ENCODE measurements at places on chromosomes 4 and X.

GRCh38 chr4:5858020-5858769 is 34.7 kb downstream of the CRMP1 start:
- DNase-seq = no peak

DNA sequence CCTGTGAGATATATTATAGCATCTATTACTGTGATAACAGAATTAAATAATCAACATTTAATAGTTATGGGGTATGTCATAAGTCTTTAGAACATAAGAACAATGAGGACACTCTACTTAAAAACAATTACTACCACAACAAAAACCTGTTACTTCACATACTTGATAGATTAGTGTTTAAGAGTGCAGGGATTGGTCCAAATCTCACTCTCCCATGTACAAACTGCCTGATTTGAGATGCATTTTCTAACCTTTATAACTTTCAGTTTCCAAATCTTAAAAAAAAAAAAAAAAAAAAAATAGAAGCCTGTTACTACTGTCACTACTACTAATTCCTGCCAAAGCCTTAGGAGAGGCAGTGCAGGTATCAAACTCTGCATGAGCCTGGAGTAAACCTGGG is 5.6 kb downstream of the PCDH18 start:
- no peak for DNase-seq

DNA sequence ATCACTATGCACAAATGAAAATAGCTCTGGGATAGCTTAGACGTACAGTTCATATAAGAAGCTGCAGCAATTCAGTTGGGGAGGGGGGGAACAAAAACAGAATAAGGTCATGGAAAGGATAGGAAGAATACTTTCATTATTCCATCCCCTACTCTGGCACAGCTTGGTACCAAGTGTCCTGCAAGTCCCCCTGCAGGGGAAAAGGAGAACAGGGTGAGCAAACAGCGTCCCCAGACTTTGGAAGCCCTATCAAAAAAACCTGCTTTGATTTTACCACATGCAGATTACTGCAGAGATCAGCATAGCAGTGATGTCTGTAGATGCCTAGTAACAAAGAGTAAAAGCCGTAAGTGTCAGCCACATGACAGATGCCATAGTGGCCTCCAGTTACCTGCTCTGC is 209.4 kb upstream of the NEIL3 start:
- DNase-seq = no peak

GRCh38 chrX:316351-317325 is 2.0 kb downstream of the GTPBP6 start:
- no peak for DNase-seq

GRCh38 chr4:111506706-111507105 is 638.5 kb upstream of the FAM241A start:
- DNase-seq = no peak

GRCh38 chr4:79258614-79259176 is 67.2 kb downstream of the NAA11 start:
- no peak for DNase-seq

GRCh38 chr4:2621419-2621818 is 85.0 kb downstream of the FAM193A start:
- no peak for DNase-seq

DNA sequence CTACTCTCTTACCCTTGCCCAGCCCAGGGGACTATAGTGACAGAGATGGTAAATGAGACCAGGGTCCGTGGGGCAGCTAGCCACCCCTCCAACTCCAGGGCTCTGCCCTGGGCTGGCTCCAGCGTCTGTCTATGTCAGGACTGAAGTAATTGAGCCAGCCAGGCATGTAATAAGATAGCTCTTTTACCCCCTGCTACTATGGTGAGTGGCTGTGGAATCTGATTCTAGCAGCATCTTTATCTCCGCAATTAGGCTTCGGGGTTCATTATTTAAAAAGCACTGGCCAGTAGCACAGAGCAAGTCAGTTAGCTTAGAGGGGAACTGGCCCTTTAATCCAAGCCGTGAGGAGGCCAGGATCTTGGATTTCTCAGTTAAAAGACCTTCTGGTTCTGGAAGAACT is 123.3 kb upstream of the RAI2 start:
- DNase-seq = no peak

DNA sequence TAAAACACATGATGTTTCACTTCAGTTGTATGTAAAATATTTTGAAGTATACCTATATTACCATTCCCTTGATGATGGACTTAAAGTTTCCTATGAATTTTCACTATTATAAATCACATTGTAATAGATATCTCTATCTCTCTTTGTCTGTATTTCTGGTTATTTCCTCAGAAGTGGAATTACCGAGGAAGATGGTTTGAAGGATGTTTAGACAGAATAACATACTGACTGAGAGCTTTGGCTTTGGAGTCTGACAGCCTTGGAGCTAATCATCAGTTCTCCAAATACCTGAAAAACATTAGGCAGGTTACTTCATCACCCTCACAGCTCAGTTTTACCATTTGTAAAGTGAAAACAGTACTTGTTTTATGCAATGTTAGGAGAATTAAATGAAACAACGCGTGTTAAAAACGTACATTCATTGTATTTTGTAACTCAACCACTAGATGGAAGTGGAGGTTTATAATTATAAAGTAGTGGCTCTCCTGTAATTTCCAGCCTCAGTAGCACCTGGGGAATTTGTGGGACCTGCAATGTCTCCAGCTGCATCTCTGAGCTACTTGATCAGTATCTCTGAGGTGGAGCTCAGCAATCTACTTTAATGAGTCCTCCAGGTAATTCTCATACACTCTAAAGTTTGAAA is 14.3 kb downstream of the JCHAIN start:
- DNase-seq = no peak

DNA sequence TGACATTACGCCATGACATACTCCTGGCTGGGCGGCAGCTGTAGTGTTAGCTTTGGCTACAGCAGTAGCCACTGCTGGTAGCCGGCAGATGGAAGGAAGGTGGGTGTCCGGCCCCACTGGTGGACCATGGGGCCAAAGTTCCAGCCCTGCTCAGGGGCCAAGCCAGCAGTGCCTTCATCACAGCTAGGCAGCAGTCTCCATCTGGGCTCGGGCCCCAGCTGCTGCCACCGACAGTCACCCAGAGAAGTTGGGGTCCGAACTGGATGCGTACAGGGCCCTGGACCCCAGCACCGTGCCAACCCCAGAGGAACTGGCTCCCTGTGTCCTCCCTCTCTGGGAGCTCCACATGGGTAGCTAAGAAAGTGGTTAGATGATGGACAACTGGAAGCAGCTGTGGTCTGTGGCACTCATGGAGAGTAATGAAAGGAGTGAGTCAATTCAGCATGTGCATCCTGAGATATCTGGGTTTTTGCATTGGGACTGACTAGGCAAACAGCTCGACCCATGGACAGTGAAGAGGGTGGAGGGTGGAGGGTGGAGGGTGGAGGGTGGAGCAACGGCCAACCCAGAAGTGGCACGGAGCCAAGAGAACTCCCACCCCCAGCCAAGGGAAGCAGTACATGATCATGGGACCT is 366.6 kb upstream of the GRIA3 start:
- no peak for DNase-seq

- no peak for DNase-seq
Measured at GRCh38 chrX:103791826-103792485, 15.3 kb downstream of the PLP1 start.

DNA sequence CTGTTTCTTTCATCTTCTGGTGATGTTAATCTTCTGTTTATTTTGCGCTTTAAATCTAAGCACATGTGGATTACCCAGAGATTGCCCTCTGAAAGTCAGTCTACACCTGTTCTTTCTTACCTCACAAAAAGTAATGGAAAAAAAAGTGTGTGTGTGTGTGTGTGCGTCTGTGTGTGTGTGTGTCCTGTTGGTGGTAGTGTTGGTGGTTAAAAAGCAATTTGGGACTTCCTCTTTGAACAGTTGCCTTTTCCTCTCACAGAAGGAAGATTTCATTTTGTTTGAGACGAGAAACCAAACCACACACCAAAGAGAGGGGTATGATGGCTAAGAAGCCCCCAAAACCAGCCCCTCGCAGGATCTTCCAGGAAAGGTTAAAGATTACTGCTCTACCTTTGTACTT is at the start of gene STAP1:
TSS of gene STAP1 (plus strand) at position 235 of the 400 bp plus-strand sequence. CDS start at position 318, 83 bp downstream.
- DNase-seq = no peak

GRCh38 chrX:69238114-69238886 is 73.0 kb upstream of the PJA1 start:
- no peak for DNase-seq

GRCh38 chr4:15906020-15906443 is 32.5 kb downstream of the FGFBP1 start:
- DNase-seq = peak; percentile 40

GRCh38 chr4:2874861-2875260 is 31.2 kb downstream of the ADD1 start:
- no peak for DNase-seq

- DNase-seq = no peak
Measured at GRCh38 chr4:81715757-81716156, 244.1 kb upstream of the RASGEF1B start.

DNA sequence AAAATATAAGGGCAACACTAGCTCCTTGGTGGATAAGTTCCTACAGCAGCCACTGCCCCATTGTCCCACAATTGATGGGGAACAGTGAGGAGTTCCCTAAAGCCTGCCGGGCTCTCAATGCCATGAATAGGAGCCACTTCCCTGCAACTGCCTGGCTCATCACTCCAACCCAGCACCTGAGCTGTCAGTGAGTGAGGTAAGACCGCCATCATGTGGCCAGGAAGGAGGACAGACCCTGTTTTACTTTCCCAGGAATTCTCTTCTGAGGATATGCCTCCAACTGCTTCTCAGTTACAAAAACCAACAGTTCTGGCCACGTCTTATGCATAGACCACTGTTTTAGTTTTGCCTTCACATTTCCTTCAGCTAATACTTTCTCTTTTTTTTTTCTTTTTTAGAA is 45.5 kb downstream of the SRPX start:
- DNase-seq = peak; percentile 3

DNA sequence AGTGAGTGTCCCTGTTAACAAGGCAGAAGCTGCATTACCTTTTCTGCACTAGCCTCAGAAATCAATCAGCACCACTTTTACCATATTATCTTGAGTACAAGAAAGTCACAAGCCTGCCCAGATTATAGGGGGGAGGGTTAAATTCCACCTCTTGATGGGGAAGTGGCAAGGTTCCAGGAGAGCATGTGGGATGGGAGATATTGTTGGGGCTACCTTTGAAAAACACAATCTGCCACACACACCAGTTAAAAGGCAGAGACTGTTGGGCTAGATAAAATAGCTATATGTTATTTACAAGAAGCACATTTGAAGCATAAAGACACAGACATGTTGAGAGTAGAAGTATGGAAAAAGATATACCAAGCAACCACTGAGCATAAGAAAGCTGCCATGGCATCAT is 6.6 kb upstream of the AVPR2 start:
- DNase-seq = no peak

DNA sequence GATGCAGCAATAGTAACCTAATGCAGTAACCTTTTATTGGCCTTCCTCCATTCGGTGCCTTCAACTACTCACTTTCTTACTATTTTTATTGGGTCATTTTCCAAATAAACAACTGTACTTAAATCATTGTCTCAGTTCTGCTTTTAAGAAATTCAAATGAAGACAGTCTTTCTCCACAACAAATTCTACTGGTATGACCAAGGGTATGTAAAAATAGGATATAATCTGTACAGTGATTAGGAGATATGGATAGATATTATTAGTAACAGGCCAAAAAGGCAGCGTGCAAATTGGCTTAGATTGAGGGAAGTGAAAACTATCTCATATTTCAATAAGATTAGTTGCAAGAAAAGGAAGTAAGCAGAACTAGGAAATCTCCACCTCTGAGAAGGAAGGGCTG is 177.4 kb upstream of the PPP1R2C start:
- DNase-seq = no peak

DNA sequence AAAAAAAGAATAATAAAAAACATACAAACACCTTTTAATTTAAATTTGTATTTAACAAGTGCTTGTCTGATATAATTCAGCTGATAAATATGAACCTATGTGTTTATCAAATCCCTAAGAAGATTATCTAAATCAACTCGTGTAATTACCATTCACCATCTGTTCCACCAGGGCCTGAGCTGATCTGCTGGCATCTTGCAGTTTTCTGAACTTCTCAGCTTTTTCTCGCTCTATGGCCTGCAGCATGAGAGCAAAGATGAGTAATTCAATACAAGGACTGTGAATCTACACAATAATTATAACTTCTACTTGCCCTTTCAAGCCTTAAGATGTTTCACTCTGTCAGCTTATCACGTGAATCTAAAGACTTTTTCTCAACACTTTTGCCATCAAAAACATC is 709.7 kb downstream of the DMD start:
- no peak for DNase-seq

- DNase-seq = no peak
Measured at GRCh38 chrX:77731821-77732419, 54.1 kb downstream of the ATRX start.

DNA sequence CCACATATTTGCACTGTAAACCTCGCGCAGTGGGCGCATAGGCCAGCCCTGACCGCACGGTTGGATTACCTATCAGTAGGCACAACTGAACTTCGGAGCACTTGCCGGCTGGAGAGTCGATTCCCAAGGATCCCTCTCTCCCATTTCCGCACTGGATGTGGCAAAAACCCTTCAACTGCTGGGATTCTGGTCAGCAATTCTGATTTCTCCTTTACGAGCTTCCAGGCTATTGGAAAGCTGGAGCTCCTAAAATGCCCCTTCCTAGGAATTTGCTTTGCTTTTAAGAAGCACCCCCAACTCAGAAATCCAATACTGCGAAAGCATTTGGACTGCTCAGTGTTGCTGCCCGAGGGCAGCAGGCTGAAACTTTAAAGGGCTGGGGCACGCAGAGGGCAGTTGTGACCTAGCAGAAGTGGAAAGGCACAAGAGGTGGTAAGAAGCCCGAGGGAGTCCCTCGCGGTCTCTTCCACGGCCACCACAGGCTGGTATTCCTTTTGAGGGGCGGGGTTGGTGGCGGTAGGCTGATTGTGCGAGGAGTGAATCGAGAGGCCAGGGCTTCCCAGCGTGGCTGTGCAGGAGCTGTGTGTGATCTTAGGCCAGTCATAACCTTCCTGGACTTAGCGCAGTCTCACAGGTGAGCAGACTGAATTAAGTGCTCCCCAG is 1.6 kb downstream of the ZAR1 start:
- DNase-seq = no peak

DNA sequence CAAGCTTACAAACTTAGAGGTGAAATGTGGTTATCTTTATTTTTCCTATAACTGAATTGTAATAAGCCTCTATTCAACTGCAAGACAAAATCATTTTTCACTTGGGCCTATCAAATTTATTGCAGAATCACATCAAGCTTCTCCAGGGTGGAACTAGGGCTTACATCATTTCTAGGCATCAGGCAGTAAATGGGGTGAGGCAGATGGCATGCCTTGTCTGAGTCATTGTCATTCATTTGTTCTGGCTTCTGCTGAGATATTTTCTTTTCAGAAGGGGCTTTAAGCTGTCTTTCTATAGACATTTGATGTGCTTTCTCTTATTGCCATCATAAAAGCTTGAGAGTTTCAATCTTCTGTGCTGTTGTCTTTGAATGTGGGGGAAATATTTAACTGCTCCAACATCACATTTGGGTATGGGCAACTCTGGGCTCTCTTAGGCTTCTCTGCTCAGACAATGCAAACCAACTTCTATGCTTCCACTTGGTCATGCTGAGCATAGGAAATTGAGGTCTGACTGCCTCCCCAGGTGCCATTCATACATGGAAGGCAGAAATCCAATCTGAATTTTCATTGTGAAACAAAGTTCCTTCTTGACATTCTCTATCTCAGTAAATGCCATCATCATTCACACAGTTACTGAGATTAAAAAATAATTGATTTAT is 225.8 kb upstream of the GIMD1 start:
- no peak for DNase-seq
